Substantia nigra (tissue), 51 donors: ENCODE measurements at places on chromosomes 3 and 15.

GRCh38 chr3:135560847-135561246 lies 404.7 kb upstream of the PPP2R3A start:
- DNase-seq = no peak

DNA sequence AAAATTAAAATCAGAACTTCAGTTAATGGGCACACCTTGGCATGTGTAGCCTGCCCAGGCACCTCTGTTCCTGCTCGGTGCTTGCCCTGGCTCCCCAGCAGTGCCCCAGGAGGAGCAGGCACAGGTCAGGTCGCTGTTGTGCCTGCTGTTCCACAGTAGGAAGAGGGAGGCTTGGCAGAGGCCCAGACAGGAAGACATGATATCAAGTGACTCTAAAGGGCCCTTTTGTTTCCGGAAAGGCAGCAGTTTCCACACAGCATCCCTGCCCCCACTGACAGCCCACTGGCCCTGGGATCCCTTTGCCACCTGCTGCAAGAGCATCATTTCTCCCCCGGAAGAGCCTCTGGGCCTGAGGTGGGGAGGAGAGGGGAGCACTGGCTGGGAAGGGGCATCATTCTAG lies 40.5 kb upstream of the HES1 start:
- DNase-seq = no peak

GRCh38 chr15:88636050-88636449 lies 2.8 kb upstream of the ISG20 start:
- no peak for DNase-seq

GRCh38 chr3:46936733-46937250 lies 39.8 kb downstream of the CCDC12 start:
- DNase-seq = no peak

DNA sequence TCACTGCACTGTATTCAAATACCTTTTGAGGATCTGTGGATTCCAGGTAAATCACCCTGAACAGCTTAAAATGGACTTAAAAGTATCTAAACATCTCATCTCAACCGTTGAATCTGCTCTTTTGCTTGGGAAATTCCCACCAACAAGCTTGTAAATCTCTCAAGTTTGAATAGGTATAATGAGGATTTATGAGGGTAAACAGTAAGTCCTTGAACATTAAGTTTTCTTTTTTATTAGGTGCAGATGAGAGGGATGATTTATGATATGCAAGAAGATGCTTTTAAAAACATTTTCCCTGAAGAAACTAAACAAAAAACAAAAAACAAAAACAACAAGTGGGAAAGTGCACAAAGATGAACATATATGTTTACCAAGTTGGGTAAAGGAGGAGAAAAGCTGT lies 290.6 kb downstream of the ROBO1 start:
- DNase-seq = no peak

GRCh38 chr3:63936925-63937324 lies 24.7 kb upstream of the SCAANT1 start:
- DNase-seq = no peak

GRCh38 chr3:64093825-64094712 lies 70.8 kb upstream of the PSMD6 start:
- DNase-seq = no peak

DNA sequence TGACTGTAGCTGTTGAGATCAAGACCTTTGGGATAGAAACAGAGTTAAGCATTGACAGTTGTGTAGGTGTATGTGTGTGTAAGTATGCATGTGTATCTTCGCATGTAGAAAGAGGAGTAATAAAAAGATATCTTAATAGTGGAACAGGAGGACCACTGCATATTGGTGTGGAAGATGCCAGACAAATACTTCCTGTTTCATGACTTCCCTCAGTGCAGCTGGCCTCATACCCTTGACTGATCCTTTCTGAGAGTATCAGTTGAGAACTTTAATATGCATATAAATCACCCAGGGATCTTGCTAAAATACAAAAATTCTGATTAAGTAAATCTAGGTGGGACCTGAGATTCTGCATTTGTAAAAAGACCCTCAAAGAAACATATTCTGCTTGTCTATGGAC lies 8.5 kb upstream of the ZBED2 start:
- no peak for DNase-seq

- DNase-seq = no peak
Observed at GRCh38 chr15:92520914-92521623, 127.4 kb downstream of the ST8SIA2 start.

DNA sequence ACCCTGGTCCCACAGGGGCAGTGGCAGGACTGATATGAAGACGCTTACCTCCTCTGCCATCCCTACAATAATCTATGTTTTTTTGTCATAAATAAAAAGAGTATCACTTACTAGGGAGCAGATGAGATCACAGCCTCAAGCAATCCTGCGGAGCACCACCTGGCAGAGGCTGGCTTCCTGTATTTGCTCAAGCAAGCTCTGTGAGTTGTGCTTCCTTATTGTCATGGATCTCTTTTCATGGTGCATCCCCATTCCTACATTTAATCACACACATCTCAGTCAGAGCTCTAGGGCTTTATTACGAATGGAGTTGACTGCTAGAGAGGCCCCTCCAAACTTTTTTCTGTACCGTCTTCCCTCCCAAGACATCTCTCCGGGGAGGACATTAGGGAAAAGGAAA lies 186.0 kb downstream of the UBE2E2 start:
- DNase-seq = no peak

DNA sequence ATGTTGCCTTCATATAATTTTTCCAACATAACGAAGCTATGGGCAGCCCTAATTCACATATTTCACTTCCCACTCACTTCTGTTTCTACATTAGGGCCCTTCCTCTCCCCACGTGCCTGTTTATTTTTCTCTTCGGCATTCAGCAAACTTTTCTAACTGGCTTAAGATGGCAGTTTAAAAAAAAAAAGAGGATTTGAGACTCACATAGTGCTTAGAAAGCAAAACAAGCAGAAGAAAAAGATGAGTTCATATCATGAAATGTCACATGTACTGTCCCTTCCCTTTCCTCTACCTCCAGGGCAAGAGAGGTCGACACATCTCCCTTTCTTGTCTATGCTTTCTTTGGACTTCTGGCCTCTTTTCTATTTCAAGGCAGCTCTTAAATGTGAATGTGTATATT lies 30.6 kb downstream of the SLC49A4 start:
- no peak for DNase-seq

DNA sequence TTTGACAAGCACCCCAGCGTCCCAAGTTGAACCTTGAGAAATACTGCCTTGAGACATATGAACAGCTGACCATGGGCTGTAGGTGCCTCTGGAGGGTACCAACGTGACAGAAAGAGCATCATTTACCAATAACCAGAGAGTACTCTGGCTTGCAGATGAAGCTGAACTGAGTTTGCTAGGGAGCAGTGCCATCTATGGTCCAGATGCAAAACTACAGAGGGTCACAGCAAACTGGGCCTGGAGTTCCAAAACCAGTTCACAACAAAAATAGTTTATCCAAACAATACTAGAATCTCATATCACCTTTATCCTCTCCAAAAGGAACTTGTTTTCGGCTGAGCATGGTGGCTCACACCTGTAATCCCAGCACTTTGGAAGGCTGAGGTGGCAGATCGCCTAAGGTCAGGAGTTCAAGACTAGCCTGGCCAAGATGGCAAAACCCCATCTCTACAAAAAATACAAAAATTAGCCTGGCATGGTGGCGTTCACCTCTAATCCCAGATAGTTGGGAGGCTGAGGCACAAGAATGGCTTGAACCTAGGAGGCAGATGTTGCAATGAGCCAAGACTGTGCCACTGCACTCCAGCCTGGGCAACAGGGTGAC lies 69.3 kb downstream of the CHAC1 start:
- peak; percentile 6 for DNase-seq

DNA sequence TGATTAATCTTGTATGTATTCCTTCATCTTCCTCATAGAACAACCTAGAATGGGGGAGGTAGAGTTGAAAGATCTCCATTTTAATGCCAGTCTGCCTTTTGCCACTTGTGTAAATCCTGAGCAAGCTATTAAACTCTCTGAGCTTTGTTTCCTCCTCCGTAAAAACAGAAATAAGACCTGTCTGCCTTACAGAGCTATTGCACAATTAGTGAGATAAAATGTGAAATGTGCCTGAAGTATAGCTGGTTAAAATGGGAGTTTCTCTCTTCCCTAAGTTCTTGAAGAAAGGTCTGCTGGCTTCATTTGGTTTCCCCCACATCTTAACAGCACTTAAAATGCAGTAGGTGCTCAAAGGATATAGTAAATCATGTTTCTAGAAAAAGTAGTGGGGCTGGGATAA lies 19.0 kb downstream of the ALDH1A2 start:
- DNase-seq = no peak

DNA sequence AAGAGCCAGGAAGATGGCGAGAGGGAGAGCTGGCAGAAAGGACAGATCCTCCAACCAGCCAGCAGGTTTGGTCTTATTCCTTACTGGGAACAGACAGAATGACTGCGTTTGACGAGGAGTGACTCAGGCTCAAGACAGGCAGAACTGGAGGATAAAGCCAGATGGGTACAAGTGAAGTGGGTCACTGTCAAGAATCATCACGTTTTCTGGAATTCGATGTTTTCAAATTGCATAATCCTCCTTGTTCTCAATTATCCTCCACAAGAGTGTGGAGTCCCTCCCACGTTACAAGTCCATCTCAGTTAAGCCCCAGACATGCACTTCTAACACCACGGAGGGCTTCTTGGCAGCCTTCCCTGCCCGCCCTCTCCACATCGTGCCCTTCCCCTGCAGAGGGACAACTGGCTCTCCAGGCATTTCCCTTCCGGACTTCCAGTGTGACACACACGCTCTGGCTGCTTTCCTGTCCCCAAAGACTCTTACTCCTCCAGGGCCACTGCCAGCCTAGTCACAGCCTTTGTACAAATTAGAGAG lies 183.1 kb downstream of the CHST2 start:
- DNase-seq = no peak

GRCh38 chr3:105826778-105827634 lies 41.8 kb downstream of the CBLB start:
- DNase-seq = no peak

DNA sequence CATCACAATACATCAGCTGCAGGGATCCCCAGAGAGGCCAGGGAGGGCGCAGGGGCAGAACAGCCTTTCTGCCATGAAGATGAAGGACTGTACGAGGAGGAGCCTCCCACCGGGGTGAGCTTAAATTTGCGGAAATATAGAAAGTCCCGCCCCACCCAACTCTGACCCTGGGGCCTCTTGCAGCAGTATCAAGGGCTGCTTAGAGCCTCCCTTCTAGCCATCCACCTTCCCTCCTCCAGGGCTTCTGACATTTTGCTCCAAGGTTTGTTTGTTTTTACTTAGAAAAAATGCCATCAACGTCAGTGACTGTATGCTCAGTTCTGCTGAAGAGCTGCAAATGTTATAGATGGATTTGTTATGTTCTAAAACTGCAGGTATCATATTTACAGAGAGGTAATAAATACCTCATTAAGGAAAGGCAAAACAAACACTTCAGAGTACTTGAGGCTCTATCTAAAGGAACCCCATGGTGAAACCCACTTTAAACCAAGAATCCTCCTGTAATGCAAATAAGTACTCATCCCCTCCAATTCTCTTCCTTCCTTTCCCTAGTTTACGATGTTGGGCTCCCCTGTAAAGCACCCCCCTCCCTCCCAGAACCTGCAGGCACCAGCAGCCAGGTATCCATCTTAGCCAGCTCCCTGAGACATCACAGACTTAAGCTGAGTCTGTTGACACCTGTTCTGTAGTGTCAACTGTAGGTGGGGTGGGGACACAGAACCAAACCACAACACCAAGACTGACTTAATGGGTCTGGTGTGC lies 30.5 kb downstream of the RFTN1 start:
- no peak for DNase-seq

GRCh38 chr3:46296826-46297225 lies 54.6 kb downstream of the CCR3 start:
- DNase-seq = no peak

GRCh38 chr15:85044251-85044853 lies 62.7 kb downstream of the PDE8A start:
- peak; percentile 67 for DNase-seq

- DNase-seq = no peak
Observed at GRCh38 chr15:88498996-88499395, 31.5 kb downstream of the MRPS11 start.

GRCh38 chr15:56978898-56979662 lies 60.6 kb downstream of the TCF12 start:
- no peak for DNase-seq

- no peak for DNase-seq
Observed at GRCh38 chr3:123246866-123247265, 45.1 kb downstream of the SEC22A start.

DNA sequence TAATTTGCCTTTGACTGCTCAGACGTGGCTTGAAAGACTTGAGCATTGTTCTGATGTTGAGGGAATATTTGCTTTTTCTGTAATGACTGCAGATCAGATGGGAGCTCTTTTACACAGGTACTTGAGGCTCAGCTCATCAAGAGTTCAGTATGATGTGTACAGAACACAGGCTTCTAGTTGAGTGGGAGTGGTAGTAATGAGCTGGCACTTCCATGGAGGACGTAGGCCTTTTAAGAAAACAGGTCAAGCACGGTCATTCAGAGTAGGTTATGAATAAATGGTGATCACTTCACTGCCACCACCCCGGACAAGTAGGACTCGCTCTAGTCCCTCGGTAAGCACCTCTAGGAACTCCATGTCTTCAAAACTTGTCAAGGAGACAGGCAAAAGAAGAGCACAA lies 8.8 kb downstream of the EMC4 start:
- no peak for DNase-seq

GRCh38 chr3:70716832-70717231 lies 404.4 kb upstream of the MDFIC2 start:
- no peak for DNase-seq

GRCh38 chr15:42070976-42071350 lies 23.4 kb downstream of the PLA2G4D start:
- no peak for DNase-seq

DNA sequence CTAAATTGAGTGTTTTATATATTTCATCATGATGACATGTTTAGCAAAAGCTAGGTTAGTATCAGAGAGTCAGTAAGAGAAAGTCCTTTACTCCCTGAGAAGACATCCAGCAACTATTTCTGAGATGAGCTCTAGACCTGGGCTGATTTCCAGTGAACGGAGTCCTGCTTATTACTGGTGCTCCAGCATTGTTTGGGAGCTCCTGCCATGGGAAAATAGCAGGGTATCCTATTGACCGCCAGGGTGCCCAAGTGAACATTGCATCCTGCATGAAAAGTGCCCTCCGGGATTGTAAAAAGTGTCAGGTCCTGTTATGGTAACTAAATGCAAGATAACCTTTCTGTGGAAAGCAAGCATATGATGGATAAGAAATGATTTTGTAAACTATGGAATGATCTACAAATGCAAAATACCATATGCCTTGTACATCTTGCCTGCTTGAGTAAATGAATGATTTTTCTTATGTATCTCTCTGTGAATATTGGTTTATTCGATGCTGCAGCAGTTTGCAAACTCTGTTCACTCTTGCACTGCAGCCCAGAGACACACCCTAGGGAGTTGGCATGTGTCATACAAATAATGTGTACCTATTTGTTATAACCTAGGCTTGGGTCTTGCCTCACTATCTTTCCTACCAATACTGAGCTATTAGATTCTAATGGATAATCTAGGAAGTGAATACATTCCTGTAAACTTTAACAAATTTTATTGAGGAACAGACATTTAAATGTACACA lies 96.7 kb downstream of the IL5RA start:
- DNase-seq = no peak

- DNase-seq = no peak
Observed at GRCh38 chr3:18512007-18512406, 86.9 kb upstream of the SATB1 start.

- no peak for DNase-seq
Observed at GRCh38 chr15:85964471-85964870, 115.2 kb upstream of the AGBL1 start.

- no peak for DNase-seq
Observed at GRCh38 chr15:99130765-99131440, 26.0 kb downstream of the SYNM start.
